ENCODE measurements at places on chromosomes 3 and 15. TPM values are rescaled to one million over a fixed set of nuclear protein-coding genes. Genes with fewer than 3 reads are reported as not detected.

The TARS3 gene
- total RNA-seq: 6.8 TPM

The ZBTB38 gene
- total RNA-seq: 78.5 TPM

The BCL2A1 gene
- 18.4 TPM for total RNA-seq

The LRRC49 gene
- 5.5 TPM for total RNA-seq

The UTS2B gene
- total RNA-seq: not detected

The KLHL25 gene
- 8.7 TPM for total RNA-seq

The EPHA6 gene
- 0.09 TPM for total RNA-seq

The ZNF621 gene
- total RNA-seq: 6.4 TPM

The PDCD6IP gene
- 168 TPM for total RNA-seq

The GOLGA6A gene
- total RNA-seq: 0.09 TPM

The CHP1 gene
- 47.5 TPM for total RNA-seq

The ACAD11 gene
- 4.0 TPM for total RNA-seq

The NR2F2 gene
- 27.1 TPM for total RNA-seq

The BSN gene
- 0.13 TPM for total RNA-seq

The FGF12 gene
- total RNA-seq: 0.61 TPM

The CAMP gene
- not detected for total RNA-seq

The TTC14 gene
- total RNA-seq: 15.4 TPM

The CAND2 gene
- total RNA-seq: 0.31 TPM

The C3orf85 gene
- not detected for total RNA-seq

The DUOXA1 gene
- total RNA-seq: 0.20 TPM

The EAF2 gene
- 2.2 TPM for total RNA-seq

The NT5DC2 gene
- total RNA-seq: 109 TPM

The ZNF501 gene
- not detected for total RNA-seq

The IL5RA gene
- not detected for total RNA-seq

The GNAT1 gene
- total RNA-seq: not detected

The SLC22A13 gene
- total RNA-seq: not detected

The KLF15 gene
- 0.12 TPM for total RNA-seq

The ADAMTS17 gene
- 0.06 TPM for total RNA-seq

The THAP10 gene
- 7.1 TPM for total RNA-seq

The CLEC3B gene
- total RNA-seq: not detected

The MCTP2 gene
- total RNA-seq: not detected

The CGNL1 gene
- 2.0 TPM for total RNA-seq

The SERF2 gene
- total RNA-seq: 716 TPM

The IL20RB gene
- 1.0 TPM for total RNA-seq

The TRIP4 gene
- total RNA-seq: 26.5 TPM

The TSC22D2 gene
- total RNA-seq: 10.5 TPM

The C2CD4A gene
- not detected for total RNA-seq

All from A549 treated with CpdA at 1 μM for 4 hours (cell line).